Breast epithelium (tissue), 4 donors: ENCODE measurements at places on chromosomes 2 and 18. TPM values are rescaled to one million over a fixed set of nuclear protein-coding genes. Genes with fewer than 3 reads are reported as not detected.

DNA sequence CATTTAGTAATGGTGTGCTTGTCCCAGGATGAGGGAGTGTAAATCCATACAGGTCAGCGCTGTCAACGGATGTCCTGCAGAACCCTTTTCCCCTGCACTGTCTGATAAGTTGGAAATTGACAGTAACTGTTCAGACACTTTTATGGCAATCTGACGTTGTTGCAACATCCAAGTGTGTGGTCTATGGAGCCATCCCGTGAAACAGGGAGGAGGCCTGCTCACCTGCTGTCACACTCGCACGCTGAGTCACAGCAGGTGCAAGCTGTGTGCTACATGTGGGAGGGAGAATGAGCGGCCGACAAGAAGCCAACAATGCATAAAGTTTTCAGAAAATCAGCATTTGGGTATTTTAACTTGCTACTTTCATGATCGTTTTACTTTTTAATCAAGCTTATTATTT lies 43.7 kb upstream of the RMDN2 start:
- DNase-seq = no peak
- no peaks in the 10 kb centered on the region for H3K36me3 ChIP-seq
- H3K27ac ChIP-seq = no peak overlapping the region

- no peak for DNase-seq
- no peak overlapping the region for H3K4me3 ChIP-seq
- no peaks in the 10 kb centered on the region for H3K27me3 ChIP-seq
- no peaks in the 10 kb centered on the region for H3K4me1 ChIP-seq
- H3K27ac ChIP-seq = peak overlapping the region; percentile 25
- no peaks in the 10 kb centered on the region for H3K36me3 ChIP-seq
Measured at GRCh38 chr2:1685957-1686783, 58.1 kb downstream of the PXDN start.

GRCh38 chr2:25743132-25743830 lies 69.9 kb upstream of the DTNB start:
- DNase-seq = no peak
- H3K27ac ChIP-seq = no peak overlapping the region
- no peaks in the 10 kb centered on the region for H3K4me1 ChIP-seq
- no peaks in the 10 kb centered on the region for H3K27me3 ChIP-seq
- no peak overlapping the region for H3K4me3 ChIP-seq

GRCh38 chr2:47129191-47129706 lies 25.9 kb downstream of the STPG4 start:
- H3K36me3 ChIP-seq = no peaks in the 10 kb centered on the region
- no peak overlapping the region for H3K4me3 ChIP-seq
- no peak for DNase-seq
- H3K27me3 ChIP-seq = no peaks in the 10 kb centered on the region
- H3K4me1 ChIP-seq = no peaks in the 10 kb centered on the region

GRCh38 chr2:120261387-120262006 lies 8.8 kb downstream of the RALB start:
- no peak for DNase-seq
- no peak overlapping the region for H3K4me3 ChIP-seq

GRCh38 chr2:171451074-171451473 lies 17.0 kb downstream of the DCAF17 start:
- H3K4me1 ChIP-seq = no peaks in the 10 kb centered on the region
- H3K4me3 ChIP-seq = no peak overlapping the region
- H3K36me3 ChIP-seq = no peaks in the 10 kb centered on the region

DNA sequence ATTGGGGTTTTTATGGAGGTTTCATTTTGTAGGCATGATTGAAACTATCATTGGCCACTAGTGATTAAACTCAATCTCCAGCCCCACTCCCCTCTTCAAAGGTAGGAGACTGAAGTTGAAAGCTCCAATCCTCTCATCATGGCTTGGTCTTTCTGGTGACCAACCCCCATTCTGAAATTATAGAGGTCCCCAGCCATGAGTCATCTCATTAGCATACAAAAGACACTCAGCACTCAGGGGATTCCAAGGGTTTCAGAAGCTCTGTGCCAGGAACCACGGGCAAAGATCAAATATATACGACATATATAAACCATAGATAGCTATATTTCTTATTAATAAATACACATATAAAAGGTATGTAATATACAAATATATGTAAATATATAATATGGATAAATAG lies 256.0 kb upstream of the POU3F3 start:
- H3K4me1 ChIP-seq = no peaks in the 10 kb centered on the region
- no peaks in the 10 kb centered on the region for H3K27me3 ChIP-seq
- H3K4me3 ChIP-seq = no peak overlapping the region
- no peak for DNase-seq
- no peaks in the 10 kb centered on the region for H3K36me3 ChIP-seq
- no peak overlapping the region for H3K27ac ChIP-seq

DNA sequence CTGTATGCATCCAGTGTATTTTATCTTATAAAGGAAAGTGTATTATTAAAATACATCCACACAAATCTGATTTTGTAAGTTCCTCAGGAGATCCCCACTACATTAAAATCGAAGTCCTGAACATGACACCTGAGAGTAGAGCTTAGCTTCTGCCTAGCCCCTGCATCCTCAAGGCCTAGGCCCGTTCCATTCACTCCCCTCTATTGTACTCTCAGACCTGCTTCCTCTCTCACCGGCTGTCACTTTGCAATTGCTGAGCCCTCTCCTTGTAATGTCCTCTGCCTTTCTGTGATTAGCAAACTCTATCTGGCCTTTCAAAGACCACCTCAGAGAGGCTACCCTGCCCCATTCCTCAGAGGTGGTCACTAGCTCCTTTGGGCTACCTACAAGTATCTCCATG lies 160.8 kb downstream of the FTCDNL1 start:
- no peak overlapping the region for H3K4me3 ChIP-seq
- no peak overlapping the region for H3K27ac ChIP-seq
- DNase-seq = no peak
- no peaks in the 10 kb centered on the region for H3K27me3 ChIP-seq
- H3K36me3 ChIP-seq = no peaks in the 10 kb centered on the region
- no peaks in the 10 kb centered on the region for H3K4me1 ChIP-seq

GRCh38 chr2:211516537-211516936 lies 960.1 kb downstream of the CPS1 start:
- H3K4me3 ChIP-seq = no peak overlapping the region
- no peak overlapping the region for H3K27ac ChIP-seq
- H3K27me3 ChIP-seq = no peaks in the 10 kb centered on the region
- H3K36me3 ChIP-seq = no peaks in the 10 kb centered on the region

- no peaks in the 10 kb centered on the region for H3K27me3 ChIP-seq
- H3K4me3 ChIP-seq = no peak overlapping the region
- no peaks in the 10 kb centered on the region for H3K36me3 ChIP-seq
- no peak for DNase-seq
- no peaks in the 10 kb centered on the region for H3K4me1 ChIP-seq
Measured at GRCh38 chr2:192585418-192585817, 390.7 kb upstream of the TMEFF2 start.

GRCh38 chr2:24894750-24895149 lies 25.3 kb downstream of the ADCY3 start:
- H3K27ac ChIP-seq = no peak overlapping the region
- no peaks in the 10 kb centered on the region for H3K36me3 ChIP-seq
- no peak for DNase-seq
- H3K4me1 ChIP-seq = no peaks in the 10 kb centered on the region

DNA sequence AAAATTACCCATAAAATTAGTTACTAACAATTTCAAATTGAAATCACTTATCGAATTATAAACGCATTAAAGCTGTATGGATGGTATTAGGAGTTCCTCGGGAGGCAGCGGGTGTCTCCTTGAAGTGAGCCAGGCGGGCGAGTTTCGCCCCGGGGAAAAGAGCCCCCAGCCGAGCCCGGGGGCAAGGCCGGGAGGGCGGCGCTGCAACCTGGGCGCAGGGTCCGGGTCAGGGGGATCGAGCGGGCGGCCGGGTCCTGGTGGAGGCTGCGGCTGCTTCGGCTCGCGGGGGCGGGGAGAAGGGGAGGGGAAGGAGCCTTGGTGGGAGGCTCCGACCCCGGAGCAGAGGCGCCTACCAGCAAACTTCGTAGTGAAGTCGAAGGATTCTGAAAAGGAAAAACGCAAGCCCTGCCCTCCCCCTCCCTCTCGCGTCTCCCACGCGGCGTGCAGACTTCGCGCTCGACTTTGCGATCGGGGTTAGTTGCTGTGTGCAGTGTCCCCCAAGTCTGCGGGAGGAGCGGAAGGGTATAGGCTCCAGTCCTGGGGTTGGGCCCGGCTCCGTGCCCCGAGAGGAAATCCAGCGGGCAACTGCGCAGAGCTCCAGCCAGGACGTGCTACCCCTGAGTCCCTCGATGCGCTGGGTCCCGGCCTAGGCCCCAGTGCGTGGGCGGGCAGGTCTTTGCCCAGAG lies 140.8 kb downstream of the MEIS1 start:
- no peak for DNase-seq
- peak overlapping the region; percentile 59 for H3K4me3 ChIP-seq
- H3K36me3 ChIP-seq = no peaks in the 10 kb centered on the region

GRCh38 chr2:10844097-10844496 lies 31.5 kb upstream of the PDIA6 start:
- H3K27ac ChIP-seq = no peak overlapping the region
- H3K27me3 ChIP-seq = peaks cover 4% of the 10 kb centered on the region
- H3K4me3 ChIP-seq = no peak overlapping the region
- no peaks in the 10 kb centered on the region for H3K36me3 ChIP-seq

DNA sequence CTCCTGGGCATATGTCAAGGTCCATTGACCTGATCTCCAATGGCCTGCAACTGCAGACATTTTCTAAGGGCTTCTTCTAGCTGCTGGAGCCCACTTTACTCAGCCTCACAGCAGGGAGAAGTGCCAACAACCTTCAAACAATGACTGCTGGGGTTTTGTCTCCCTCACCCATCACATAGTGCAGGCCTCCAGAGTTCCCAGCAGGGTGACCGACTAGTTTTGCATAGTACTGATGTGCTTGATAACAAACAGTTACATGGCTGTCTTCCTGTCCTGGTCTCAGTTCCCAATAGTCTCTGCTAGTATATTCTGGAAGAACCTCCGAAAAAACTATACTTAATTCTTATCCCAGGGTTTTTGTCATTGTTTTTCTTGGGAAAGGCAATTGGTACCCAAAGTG lies 10.4 kb upstream of the NETO1 start:
- no peaks in the 10 kb centered on the region for H3K27me3 ChIP-seq
- H3K36me3 ChIP-seq = no peaks in the 10 kb centered on the region
- DNase-seq = no peak
- no peak overlapping the region for H3K27ac ChIP-seq
- H3K4me3 ChIP-seq = no peak overlapping the region

GRCh38 chr2:175619179-175620045 lies 382.7 kb downstream of the LNPK start:
- H3K27ac ChIP-seq = no peak overlapping the region
- H3K27me3 ChIP-seq = no peaks in the 10 kb centered on the region
- DNase-seq = no peak
- H3K36me3 ChIP-seq = no peaks in the 10 kb centered on the region
- no peak overlapping the region for H3K4me3 ChIP-seq

GRCh38 chr18:58325494-58325893 lies 281.5 kb downstream of the NEDD4L start:
- H3K36me3 ChIP-seq = no peaks in the 10 kb centered on the region
- H3K27ac ChIP-seq = no peak overlapping the region
- H3K4me1 ChIP-seq = no peaks in the 10 kb centered on the region
- H3K27me3 ChIP-seq = no peaks in the 10 kb centered on the region
- H3K4me3 ChIP-seq = no peak overlapping the region

GRCh38 chr2:10245661-10246060 lies 57.0 kb upstream of the HPCAL1 start:
- H3K4me1 ChIP-seq = no peaks in the 10 kb centered on the region
- H3K27ac ChIP-seq = no peak overlapping the region
- no peaks in the 10 kb centered on the region for H3K27me3 ChIP-seq

GRCh38 chr2:239137898-239138283 lies 262.9 kb downstream of the HDAC4 start:
- DNase-seq = no peak
- no peak overlapping the region for H3K27ac ChIP-seq
- H3K27me3 ChIP-seq = no peaks in the 10 kb centered on the region
- no peak overlapping the region for H3K4me3 ChIP-seq

GRCh38 chr2:168912901-168913369 lies 11.8 kb downstream of the G6PC2 start:
- no peaks in the 10 kb centered on the region for H3K4me1 ChIP-seq
- H3K27me3 ChIP-seq = no peaks in the 10 kb centered on the region
- no peaks in the 10 kb centered on the region for H3K36me3 ChIP-seq
- H3K4me3 ChIP-seq = peak overlapping the region; percentile 32
- no peak for DNase-seq

DNA sequence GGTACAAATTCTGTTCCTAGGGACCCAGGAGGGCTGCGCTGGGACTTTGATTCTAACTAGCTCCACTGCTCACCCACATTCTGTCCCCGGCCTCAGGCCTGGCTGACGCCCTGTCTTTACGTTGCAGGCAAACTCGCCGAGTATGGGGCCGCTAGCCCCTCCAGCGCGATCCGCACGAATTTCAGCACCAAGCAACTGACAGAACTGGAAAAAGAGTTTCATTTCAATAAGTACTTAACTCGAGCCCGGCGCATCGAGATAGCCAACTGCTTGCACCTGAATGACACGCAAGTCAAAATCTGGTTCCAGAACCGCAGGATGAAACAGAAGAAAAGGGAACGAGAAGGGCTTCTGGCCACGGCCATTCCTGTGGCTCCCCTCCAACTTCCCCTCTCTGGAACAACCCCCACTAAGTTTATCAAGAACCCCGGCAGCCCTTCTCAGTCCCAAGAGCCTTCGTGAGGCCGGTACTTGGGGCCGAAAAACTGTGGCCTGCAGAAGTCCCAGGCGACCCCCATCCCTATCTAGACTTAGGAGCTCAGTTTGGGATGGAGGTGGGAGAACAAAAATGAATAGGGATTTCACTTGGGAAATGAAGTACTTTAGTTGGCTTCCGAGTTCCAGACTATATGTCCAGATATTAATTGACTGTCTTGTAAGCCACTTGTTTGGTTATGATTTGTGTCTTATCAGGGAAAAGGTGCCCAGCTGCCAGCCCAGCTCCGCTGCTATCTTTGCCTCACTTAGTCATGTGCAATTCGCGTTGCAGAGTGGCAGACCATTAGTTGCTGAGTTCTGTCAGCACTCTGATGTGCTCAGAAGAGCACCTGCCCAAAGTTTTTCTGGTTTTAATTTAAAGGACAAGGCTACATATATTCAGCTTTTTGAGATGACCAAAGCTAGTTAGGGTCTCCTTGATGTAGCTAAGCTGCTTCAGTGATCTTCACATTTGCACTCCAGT lies 1.5 kb downstream of the HOXD1 start:
- no peak for DNase-seq
- peak overlapping the region; percentile 51 for H3K4me3 ChIP-seq
- H3K27ac ChIP-seq = no peak overlapping the region
- peaks cover 6% of the 10 kb centered on the region for H3K4me1 ChIP-seq
- no peaks in the 10 kb centered on the region for H3K36me3 ChIP-seq
- H3K27me3 ChIP-seq = peaks cover 51% of the 10 kb centered on the region

GRCh38 chr18:378079-378478 lies 110.2 kb upstream of the THOC1 start:
- no peaks in the 10 kb centered on the region for H3K27me3 ChIP-seq
- no peak overlapping the region for H3K4me3 ChIP-seq
- H3K36me3 ChIP-seq = no peaks in the 10 kb centered on the region
- peaks cover 4% of the 10 kb centered on the region for H3K4me1 ChIP-seq

GRCh38 chr2:44290261-44290660 lies 15.0 kb downstream of the SLC3A1 start:
- peaks cover 4% of the 10 kb centered on the region for H3K4me1 ChIP-seq
- no peaks in the 10 kb centered on the region for H3K27me3 ChIP-seq

The SLC4A3 gene
- total RNA-seq = 4.7 TPM

The RBMS1 gene
- 81.3 TPM for total RNA-seq

The MYL12B gene
- total RNA-seq = 305 TPM

The SIX3 gene
- total RNA-seq = not detected
